ENCODE measurements at places on chromosomes 13 and 19. TPM values are rescaled to one million over a fixed set of nuclear protein-coding genes. Genes with fewer than 3 reads are reported as not detected.

GRCh38 chr13:20073775-20074174 is 87.1 kb downstream of the GJA3 start:
- H3K27me3 ChIP-seq = no peaks in the 10 kb centered on the region
- no peak overlapping the region for H3K4me3 ChIP-seq
- H3K36me3 ChIP-seq = peaks cover 31% of the 10 kb centered on the region

DNA sequence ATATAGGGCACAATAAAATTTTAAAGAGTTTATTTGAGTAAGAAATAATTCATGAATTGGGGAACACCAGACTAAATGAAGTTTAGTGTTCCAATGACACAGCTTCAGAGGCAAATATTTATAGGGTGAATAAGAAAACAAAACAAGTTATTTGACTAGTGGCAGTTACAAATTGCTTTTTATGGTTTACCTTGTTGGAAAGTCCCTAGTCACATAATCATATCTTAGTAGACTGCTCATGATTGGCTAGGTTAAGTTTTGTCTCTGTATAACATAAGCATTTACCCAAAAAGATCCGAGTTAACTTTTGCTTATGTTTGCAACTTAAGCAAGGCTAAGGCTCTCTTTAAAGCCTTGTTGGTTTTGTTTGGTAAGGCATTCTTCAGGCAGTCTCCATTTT is 224.7 kb upstream of the MIR17HG start:
- no peaks in the 10 kb centered on the region for H3K4me1 ChIP-seq
- no peak overlapping the region for H3K27ac ChIP-seq
- no peaks in the 10 kb centered on the region for H3K36me3 ChIP-seq
- peaks cover 2% of the 10 kb centered on the region for H3K27me3 ChIP-seq
- DNase-seq = no peak

GRCh38 chr19:49937750-49938381 is 8.6 kb upstream of the NUP62 start:
- peak; percentile 78 for DNase-seq
- H3K36me3 ChIP-seq = peaks cover 6% of the 10 kb centered on the region
- peaks cover 9% of the 10 kb centered on the region for H3K27me3 ChIP-seq
- peaks cover 21% of the 10 kb centered on the region for H3K4me1 ChIP-seq
- H3K27ac ChIP-seq = no peak overlapping the region
- no peak overlapping the region for H3K4me3 ChIP-seq

DNA sequence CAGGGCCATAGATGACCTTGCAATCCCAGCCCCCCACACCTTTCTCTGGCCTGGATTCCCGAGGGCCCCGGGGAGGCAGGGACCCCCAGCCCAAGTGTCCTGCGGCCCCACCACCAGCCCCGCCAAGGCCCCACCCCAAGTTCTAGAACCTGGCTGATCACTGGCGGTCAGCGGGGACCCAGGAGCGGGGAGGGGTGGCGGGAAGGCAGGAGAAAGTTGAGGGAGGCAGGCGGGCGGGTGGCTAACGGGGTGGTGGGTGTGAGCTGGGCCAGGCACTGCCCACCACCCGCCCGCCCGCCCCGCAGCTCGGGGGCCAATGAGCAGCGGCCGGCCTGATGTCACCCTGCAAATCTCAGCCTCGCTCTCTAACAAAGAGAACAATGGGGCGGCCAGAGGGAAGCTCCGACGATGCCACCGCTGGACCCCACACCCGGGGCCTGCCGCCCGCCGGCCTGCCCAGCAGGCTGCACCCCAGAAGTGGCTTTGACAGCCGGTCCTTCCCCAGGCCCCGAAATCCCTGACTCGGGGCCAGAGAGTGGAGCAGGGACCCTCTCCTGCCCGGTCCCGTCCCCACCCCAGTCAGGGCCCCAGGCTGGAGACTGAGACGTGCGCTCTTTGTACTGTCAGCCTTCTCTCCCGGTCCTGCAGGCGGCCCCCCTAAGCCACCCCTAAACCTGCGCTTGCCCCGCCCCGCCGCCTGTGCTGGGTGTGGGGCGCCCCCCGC is 1.6 kb downstream of the MEX3D start:
- DNase-seq = no peak
- H3K4me1 ChIP-seq = peaks cover 11% of the 10 kb centered on the region

GRCh38 chr19:24140099-24140498 is 53.1 kb downstream of the ZNF254 start:
- no peak overlapping the region for H3K27ac ChIP-seq
- H3K4me3 ChIP-seq = no peak overlapping the region
- DNase-seq = no peak
- H3K36me3 ChIP-seq = peaks cover 19% of the 10 kb centered on the region
- no peaks in the 10 kb centered on the region for H3K27me3 ChIP-seq

DNA sequence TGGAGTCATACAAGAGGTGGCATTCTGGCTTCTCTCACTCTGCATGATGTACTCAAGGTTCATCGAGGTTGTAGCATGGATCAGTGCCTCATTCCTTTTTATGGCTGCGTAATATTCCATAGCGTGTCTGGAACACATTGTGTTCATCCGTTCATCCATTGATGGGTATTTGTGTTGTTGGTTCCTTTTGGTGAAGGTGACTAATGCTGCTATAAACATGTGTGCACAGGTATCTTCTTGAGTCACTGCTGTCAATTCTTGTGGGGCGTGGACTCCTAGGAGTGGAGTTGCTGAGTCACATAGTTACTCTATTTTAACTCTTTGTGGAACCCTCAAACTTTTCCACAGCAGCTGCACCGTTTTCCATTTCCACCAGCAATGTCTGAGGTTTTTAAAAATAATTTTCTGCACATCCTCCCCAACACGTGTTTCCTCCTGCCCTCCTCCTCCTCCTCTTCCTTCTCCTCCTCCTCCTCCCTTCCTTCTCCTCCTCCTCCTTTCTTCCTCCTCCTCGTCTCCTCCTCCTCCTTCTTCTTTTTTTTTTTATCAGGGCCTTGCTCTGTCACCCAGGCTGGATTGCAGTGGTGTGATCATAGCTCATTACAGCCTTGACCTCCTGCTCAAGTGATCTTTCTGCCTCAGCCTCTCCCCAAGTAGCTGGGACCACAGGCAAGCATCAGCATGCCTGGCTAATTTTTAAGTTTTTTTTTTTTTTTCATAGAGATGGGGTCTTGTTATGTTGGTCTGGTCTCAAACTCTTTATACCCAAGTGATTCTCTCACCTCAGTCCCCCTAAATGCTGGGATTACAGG is 2.0 kb upstream of the TMEM221 start:
- no peak overlapping the region for H3K4me3 ChIP-seq
- peaks cover 19% of the 10 kb centered on the region for H3K4me1 ChIP-seq
- H3K27ac ChIP-seq = peak overlapping the region; percentile 26

DNA sequence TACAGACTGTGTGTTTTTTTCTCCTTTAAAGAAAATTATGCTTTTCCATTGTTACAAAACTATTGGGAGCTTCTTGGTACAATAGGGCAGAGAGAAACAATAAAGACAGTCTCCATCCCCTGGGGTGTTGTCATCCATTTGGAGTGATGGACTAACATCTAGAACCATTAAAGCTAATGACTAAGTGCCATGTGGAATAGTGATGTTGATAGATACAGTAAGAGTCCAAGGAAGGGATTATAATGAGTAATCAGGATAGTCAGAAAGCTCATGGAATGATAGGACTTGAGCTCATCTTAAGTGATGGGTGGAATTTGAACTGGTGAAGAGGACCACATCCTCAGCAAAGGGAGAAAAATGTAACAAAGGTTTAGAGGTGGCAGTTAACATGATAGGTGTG is 24.1 kb upstream of the FRY start:
- no peak overlapping the region for H3K4me3 ChIP-seq
- H3K27ac ChIP-seq = no peak overlapping the region
- no peaks in the 10 kb centered on the region for H3K36me3 ChIP-seq
- no peaks in the 10 kb centered on the region for H3K4me1 ChIP-seq
- peaks cover 4% of the 10 kb centered on the region for H3K27me3 ChIP-seq

- H3K36me3 ChIP-seq = no peaks in the 10 kb centered on the region
- DNase-seq = no peak
- no peak overlapping the region for H3K4me3 ChIP-seq
- no peak overlapping the region for H3K27ac ChIP-seq
Observed at GRCh38 chr19:32289566-32290210, 55.7 kb upstream of the ZNF507 start.

GRCh38 chr13:50396001-50396400 is 380.8 kb downstream of the KCNRG start:
- no peak for DNase-seq
- peaks cover 6% of the 10 kb centered on the region for H3K27me3 ChIP-seq
- H3K36me3 ChIP-seq = no peaks in the 10 kb centered on the region
- H3K4me1 ChIP-seq = no peaks in the 10 kb centered on the region
- no peak overlapping the region for H3K27ac ChIP-seq
- no peak overlapping the region for H3K4me3 ChIP-seq

- no peak overlapping the region for H3K27ac ChIP-seq
- H3K4me1 ChIP-seq = no peaks in the 10 kb centered on the region
- H3K36me3 ChIP-seq = no peaks in the 10 kb centered on the region
- no peak for DNase-seq
Observed at GRCh38 chr13:106083620-106084350, 451.7 kb downstream of the EFNB2 start.

DNA sequence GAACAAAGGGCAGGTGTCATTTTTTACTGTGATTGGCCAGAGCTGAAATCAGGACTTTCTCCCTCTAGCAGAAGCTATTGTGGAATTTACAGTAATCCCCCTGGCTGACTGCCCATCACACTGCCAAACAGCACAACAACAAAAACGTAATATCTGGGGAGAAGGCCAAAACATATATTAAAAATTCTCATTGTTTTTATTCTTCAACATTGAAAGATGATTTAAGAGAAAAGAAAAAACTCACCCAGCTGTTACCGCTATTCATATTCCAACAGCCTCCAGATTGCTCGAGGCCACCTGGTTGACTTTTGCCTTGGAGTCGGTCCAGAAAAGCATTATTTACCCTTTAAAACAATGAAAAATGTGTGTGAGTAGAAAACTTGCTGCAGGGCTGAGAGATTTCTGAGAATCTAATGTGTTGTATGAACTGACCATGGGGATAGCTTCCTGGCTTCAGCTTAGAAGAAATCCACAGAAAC is 97.2 kb downstream of the EPSTI1 start:
- H3K27me3 ChIP-seq = no peaks in the 10 kb centered on the region
- H3K4me1 ChIP-seq = peaks cover 4% of the 10 kb centered on the region
- H3K27ac ChIP-seq = no peak overlapping the region

DNA sequence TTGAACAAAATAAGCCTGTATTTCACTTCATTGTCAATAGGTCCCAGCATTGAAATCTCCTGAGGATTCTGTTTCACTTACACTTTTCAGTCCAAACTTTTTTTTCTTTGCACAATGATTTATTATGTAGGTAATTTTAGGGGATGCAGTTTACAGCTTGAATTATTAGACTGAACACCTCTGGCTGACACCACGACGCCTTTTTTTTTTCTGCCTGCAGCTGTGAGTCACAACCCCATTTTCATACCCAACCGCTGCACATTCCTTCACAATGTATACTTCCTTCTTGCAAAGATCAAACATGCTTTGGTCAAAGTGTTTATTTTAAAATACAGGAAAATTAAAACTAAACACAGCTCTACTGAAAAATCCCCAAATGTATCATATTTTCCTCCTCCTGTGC is 11.4 kb downstream of the ZIC2 start:
- H3K4me1 ChIP-seq = peaks cover 27% of the 10 kb centered on the region
- H3K27me3 ChIP-seq = peaks cover 86% of the 10 kb centered on the region
- H3K27ac ChIP-seq = no peak overlapping the region
- peaks cover 1% of the 10 kb centered on the region for H3K36me3 ChIP-seq
- no peak for DNase-seq
- H3K4me3 ChIP-seq = no peak overlapping the region

The DYRK1B gene
- 10.9 TPM for total RNA-seq

The ZNF541 gene
- total RNA-seq = 0.40 TPM

The KLK10 gene
- not detected for total RNA-seq

The LPAR6 gene
- total RNA-seq = 79.9 TPM

The GSX1 gene
- not detected for total RNA-seq

The ZNF563 gene
- total RNA-seq = 3.8 TPM

The NLRP11 gene
- not detected for total RNA-seq

The ZNF577 gene
- 8.9 TPM for total RNA-seq
